ENCODE measurements at places on chromosomes 3 and 15.

GRCh38 chr3:99966662-99967416, 147.5 kb downstream of the FILIP1L start:
- no peak for DNase-seq

GRCh38 chr3:50573566-50574443, 4.5 kb downstream of the HEMK1 start:
- peak; percentile 59 for DNase-seq

GRCh38 chr3:55501905-55502304, 14.8 kb upstream of the WNT5A start:
- DNase-seq = no peak

DNA sequence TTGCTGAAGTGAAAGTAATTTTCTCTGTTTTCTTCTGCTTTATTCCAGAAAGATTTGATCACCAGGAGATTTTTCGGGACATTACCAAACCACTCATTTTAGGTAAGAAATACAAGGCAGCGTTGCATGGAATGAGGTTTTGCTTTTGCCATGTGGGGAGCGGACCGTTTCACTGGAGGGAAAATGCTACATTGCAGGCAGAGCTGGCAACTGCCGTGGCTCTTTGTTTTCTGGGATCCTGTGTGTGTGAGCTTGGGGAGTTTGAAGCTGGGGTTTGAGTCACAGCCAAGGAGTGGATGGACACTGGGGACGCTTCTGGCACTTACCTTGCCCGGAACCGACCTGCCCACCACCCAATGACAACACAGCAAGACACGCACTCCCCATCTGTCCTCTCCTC, 109.9 kb downstream of the APBA2 start:
- DNase-seq = no peak

DNA sequence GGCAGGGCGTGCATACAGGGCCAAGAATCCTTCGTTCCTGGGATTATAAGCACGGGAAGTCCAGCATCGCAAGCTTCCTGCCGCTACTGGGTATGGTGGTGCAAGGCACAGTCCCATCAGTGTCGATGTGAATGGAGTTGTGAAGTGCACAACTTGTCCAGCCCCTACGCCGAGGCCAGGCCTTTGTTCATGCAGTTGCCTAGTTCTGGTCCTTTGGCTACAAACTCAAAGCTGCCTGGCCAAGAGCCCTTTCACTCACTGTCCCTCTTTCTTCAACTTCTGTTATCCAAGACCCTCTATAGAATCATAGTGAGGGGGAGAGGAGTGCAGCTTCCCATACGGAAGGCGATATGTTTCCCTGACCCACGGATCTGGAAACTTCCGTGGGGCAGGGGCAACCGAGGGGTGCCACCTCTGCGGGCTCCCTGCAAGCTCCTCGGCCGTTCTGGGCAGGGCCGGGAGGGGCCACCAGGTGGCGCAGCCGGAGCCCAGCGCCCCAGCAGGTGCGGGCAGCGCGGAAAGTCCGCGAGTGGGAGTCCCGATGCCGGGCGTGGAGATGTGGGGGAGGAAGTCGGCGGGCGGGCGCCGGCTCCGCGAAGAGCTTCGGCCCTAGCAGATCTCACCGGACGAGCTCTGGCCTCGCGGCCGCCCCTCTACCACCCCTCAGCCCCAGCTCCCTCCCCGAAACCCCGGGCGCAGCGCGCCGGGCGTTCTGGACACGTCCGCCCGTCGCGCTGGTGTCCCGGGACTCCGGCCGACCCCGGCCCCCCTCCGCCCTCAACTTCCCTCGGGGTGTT, 693 bp downstream of the RASGRP1 start:
- DNase-seq = peak; percentile 74

GRCh38 chr3:138620431-138620830, 11.9 kb downstream of the FAIM start:
- DNase-seq = no peak

DNA sequence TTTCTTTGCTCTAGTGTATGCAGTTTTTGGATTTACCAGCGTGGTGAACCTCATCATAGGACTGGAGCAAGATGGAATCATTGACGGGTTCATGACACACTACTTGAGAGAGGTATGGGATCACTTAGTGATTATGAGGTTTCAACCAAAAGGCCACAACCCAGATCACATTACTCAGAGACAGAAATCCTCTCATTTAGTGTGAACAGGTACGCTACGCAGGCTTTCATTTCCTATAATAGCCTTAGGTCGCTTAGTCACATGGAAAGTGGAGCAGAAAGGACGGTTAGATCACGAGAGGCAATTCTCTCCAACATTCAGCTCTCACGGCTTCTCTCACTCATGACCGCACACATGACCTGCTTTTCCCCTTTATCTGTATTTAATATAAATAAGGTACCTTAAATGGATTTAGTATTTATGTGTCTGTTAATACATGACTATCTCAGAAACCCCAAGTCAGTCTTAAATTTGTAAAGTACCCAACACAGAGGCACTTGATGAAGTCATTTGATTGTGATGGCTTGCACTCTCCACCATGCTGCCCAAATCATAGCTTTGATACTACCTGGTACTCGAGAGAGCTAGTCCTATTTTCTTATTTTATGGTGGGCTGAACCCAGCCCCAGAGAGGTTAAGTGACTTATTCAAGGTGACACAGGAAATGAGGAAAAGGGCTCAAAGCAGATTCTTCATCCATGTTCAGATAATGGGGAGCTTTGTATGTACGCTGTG, 8.6 kb downstream of the TM6SF1 start:
- no peak for DNase-seq

DNA sequence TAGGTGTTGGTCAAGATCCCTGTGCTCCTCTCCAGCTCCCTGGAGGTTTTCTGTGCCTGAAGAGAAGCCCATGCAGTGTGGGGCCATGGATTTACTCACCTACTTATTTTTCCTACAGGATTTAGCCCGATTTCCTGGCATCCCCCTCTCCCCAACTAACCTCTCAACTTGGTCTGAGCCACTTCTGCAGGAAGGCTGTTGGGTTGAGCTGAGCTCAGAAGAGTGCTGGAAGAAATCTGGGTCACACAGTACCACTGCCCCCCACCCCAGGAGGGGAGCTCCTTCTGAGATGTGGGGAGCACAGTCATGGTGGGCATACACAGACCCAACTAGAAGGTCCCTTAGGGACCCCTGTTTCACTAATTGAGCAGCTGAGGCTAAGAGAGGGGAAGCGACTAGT, 34.4 kb upstream of the SLCO2A1 start:
- no peak for DNase-seq

GRCh38 chr3:155161640-155162292, 81.6 kb downstream of the MME start:
- DNase-seq = no peak

All from stimulated activated CD8-positive, alpha-beta memory T cell treated with anti-CD3 and anti-CD28 coated beads, Interleukin-4, amount 100 ng/mL, for 4 hours (primary cell).